Naive thymus-derived CD8-positive, alpha-beta T cell (primary cell): ENCODE measurements at places on chromosomes 3 and 15. TPM values are rescaled to one million over a fixed set of nuclear protein-coding genes. Genes with fewer than 3 reads are reported as not detected.

The DNAH1 gene
- total RNA-seq = 39.4 TPM

DNA sequence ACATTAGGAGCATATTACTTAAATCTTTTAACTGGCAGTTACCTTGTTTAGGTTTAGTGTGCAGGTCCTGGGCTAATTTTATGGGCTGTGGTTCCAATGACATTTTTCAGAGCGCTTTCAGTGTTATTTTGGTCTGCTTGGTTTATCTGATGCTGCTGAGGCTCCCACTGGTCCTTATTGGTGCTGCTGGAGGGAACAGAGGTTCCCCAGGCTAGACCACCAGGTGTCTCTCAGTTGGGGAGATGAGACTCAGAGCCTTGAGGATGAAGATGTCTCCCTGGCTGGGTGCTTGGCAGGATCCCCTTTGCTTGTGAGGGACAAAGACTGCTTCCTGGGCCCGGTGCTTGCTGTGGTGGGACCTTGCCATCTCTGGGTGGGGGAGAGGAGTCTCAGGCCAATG, 28.3 kb upstream of the TASOR start:
- no peak for DNase-seq

GRCh38 chr3:40930756-40931155, 268.5 kb upstream of the CTNNB1 start:
- DNase-seq = no peak

The LIPC gene
- total RNA-seq = 4.4 TPM

GRCh38 chr3:64509206-64509605, 178.6 kb downstream of the ADAMTS9 start:
- DNase-seq = no peak

DNA sequence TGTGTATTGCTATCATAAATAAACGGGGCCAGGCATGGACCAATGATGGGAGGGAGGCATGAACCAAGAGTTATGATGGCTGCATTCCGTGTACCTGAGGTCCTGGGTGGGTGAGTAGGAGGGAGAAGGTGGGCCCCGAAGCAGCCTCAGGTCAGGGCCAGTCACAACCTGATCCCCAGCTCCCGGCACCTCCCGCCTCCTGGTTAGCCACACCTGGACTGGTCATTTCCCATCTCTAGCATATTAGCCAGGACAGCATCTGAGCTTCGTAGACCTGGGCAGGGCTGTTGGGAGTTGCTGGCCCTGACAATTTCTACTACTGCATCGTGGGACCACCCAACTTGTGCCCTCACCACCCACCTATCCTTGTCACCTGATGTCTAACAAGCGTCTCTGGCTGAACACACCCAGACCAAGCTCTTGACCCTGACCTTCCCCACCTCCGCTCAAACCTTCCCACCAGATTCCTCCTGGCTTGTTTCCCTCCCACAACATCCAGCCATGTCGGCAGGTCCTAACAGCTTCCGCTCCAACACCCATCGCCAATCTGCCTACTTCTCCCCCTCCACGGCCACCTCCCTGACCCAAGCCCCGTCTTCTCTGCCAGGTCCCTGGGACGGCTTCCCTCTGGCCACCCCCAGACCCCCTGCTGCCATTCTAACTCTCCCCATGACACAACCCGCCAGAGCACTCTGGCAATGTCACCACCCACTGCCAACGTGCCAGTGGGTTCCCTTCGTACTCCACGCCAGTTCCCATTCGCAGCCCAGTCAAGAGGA, 133.8 kb upstream of the IQSEC1 start:
- no peak for DNase-seq

The RHOV gene
- total RNA-seq = not detected

The CEMIP gene
- not detected for total RNA-seq

GRCh38 chr3:195441476-195441991, 1.3 kb downstream of the ACAP2 start:
- DNase-seq = no peak

- no peak for DNase-seq
Observed at GRCh38 chr3:44077267-44077666, 164.4 kb upstream of the TOPAZ1 start.

- DNase-seq = no peak
Observed at GRCh38 chr3:177618873-177619733, 421.8 kb upstream of the TBL1XR1 start.

GRCh38 chr15:57235873-57236272, 140.4 kb upstream of the CGNL1 start:
- DNase-seq = no peak

The PATL2 gene
- 69.4 TPM for total RNA-seq

DNA sequence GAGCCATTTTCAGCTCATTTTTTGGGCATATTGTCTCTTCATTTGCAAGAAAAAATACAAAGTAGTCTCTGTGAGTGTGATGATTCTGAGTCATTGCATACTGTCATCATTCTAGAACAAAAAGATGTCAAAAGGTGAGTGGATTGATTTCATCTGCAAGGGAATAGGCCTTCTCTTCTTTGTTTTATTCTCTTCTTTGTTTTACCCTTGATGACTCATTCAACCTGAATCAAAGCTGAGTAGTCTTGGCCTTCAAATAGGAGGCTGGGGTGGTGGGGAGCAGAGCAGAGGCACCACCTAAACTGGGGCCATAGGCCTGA, 25.4 kb downstream of the CYP19A1 start:
- no peak for DNase-seq

DNA sequence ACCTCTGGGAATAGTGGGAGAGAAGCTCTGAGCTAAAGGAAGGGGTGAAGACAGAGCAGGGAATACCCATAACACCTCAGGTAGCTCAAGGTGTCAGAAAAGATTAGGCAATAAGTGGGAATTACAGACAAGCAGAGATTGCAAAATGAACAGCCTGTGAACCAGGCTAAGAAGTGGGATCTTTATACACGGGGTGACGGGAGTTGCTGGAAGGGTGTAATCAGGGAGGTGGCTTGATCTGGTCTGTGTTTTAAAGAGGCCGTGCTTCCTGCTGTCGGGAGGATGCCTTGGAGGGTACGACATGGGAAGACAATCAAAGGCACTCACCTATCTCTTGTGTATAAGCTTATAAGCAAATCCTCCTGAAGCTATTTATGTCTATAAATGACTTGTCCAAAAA, 216.3 kb downstream of the CLSTN2 start:
- DNase-seq = no peak

DNA sequence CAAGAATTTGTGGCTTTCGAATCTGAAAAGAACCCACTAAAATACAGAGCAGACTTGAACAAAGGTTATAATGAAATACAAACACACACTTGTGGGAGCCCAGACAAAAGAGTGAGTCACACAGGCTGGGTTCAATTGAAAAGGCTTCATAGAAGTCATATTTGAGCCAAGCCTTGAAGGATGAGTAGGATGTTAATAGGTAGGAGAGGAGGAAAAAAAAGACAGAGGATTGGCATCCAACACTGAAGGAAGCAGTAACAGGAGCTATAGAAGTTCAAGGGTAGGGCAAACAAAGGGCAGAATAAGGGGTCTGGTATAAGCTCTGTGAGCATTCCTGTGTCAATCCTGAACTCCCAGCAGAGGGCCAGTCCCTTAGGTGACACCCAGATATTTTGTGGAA, 325.4 kb downstream of the FOXP1 start:
- DNase-seq = no peak

DNA sequence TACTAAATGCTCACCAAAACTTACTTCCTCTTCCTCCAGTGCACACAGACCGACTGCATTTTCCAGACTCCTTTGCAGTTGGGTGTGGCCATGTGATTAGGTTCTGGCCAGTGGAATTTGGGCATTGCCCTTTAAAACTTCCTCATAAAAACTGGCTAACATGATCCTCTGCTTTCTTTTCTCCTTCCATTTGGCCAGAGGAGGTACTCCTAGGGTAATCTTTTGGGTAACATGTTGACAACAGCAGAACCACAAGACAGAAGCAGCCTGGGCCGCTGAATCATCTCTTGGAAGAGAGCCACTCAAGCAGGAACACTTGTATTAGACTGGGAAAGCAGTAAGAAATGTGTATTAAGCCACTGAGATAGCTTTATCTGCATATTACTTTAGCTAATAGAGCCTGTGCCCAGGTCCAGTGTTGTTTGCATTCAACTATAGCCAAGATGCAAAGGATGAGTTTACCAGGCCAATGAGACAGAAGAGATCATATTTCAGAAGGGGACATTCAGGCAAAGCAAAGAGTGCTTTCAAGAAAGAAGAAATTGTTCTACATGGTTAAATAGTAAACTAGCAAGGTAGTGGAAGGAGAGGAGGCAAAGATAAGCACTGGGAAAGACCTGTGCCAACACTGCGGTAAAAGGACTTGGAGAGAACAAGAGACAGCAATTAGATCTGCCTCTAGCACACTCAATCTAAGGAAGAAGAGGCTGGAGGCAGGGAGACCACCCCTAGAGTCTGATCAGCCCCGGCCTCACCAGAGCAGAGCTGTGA, 79.8 kb downstream of the PLCH1 start:
- no peak for DNase-seq

DNA sequence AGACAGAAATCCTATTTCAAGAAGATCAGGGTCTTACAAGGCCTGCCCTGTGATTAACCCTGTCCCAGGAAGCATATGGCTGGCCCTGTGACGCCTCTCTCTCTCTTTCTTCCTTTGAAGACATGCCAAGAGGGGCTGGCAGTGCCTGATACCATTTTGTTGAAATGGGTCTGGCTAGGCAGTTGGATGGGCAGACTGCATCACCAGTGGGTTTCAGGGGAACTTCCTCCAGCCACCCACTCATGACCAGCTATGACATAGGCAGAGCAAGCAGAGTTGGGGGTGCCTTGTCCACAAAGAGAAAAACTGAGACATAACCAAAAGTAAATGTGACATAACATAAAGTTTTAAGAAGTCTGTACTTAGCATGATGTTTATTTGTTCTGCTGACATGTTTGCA, 31.4 kb upstream of the MANF start:
- DNase-seq = no peak

DNA sequence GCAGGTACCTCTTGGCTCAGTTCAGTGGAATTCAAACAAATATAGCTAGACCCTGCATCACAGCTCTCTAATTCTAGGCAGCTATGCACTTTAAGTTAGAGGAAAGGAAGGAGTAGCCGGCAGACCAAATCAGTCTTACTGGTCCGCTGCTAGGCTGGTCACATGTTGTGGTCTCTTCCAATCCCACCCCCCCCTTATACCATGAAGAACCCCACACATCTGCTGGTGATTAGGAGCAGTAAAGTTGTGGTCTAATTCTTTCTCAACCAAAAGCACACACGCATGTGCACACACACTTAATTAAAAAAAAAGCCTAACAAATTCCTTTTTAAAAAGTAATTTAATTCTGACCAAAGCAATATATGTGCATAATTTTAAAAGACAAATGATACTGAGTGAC, 16.7 kb upstream of the SH3GL3 start:
- DNase-seq = no peak

- DNase-seq = no peak
Observed at GRCh38 chr3:111531446-111531845, 10.6 kb upstream of the CD96 start.

DNA sequence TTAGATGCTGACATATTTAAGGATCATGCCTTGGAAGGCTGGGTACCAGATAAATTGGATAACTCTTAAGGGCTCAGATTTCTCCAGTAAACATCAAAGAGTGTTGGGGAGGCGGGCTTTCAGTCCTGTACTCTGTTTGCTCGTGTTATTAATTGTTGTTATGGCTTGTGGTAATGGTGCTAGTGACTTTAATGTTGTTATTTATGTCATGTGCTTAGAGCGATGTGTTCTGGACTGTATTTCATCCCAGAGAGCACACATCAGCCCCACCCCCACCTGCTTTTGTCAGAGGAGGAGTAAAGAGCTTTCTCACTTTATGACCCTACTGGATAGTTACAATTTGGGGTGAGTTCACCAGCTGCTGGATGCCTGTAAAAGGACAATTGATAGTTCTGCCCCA, 386.3 kb downstream of the EPHB1 start:
- no peak for DNase-seq

The P2RY12 gene
- total RNA-seq = not detected

GRCh38 chr15:85474700-85475316, 94.4 kb downstream of the AKAP13 start:
- no peak for DNase-seq
